Stimulated activated CD4-positive, alpha-beta T cell treated with anti-CD3 and anti-CD28 coated beads, Interleukin-1b, Interleukin-23, amount 100 ng/mL, for 24 hours (primary cell): ENCODE measurements at places on chromosomes 6 and 20.

DNA sequence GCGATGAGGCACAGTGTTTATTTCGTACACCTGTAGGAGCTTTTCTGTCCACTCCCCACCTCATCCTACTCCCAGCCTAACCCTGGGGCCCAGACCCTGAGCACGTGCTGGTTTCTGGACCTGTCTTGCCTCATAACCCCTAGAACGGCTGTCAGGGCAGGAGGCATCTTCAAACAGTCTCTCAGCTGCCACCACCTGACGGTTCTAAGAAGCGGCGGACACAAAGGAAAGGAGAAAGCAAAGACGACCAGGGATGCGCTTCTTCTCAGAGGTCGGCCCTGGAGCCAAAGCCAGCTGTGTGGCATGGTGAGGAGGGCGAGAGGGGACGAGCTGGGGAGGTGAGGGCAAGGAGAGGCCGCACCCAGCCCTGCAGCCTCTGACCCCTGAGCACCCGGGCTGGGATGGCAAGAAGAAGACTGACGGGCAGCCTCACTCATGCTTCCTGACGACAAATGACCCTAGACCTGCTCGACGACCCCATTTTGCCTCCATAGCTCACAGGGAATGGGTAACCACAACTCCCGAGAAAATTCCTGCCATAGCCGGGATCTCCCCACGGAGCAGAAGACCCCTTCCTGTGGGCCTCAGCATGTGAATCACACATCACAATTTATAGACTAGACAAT, 62.1 kb downstream of the WDR27 start:
- DNase-seq, result no peak

DNA sequence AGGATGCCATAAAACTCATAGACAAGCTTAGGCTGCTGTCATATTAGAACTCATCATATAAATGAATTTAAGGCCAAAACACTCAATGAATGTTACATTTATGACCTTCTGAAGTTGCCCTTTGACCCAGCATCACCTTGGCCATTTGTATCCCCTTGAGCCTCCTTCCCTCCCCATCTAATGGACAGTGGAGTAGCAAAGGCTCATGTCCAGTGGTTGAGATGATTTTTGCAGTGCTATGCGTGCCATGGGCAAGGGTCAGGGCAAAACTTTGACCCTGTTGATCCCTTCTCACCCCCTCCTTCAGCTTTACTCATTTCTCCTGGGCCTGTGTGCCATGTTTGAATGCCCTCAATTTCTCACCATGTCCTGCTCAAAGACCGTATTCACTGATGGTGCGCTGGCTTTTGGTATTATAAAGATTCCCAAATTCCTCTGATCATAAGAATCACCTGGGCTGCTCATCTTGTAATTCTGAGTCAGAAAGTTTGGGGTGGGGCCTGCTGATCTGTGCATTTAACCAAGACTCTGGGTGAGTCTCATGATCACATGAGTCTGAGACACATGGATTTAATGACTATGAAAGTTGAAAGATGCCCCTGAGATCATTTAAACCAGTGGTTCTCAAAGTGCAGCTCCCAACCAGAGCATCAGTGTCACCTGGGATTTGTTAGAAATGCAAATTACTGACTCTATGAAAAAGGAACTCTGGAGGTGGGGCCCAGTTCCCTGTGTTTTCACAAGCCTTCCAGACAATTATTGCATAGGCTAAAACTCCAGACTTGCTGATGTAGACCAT, 57.5 kb upstream of the IL20RA start:
- DNase-seq, result no peak

DNA sequence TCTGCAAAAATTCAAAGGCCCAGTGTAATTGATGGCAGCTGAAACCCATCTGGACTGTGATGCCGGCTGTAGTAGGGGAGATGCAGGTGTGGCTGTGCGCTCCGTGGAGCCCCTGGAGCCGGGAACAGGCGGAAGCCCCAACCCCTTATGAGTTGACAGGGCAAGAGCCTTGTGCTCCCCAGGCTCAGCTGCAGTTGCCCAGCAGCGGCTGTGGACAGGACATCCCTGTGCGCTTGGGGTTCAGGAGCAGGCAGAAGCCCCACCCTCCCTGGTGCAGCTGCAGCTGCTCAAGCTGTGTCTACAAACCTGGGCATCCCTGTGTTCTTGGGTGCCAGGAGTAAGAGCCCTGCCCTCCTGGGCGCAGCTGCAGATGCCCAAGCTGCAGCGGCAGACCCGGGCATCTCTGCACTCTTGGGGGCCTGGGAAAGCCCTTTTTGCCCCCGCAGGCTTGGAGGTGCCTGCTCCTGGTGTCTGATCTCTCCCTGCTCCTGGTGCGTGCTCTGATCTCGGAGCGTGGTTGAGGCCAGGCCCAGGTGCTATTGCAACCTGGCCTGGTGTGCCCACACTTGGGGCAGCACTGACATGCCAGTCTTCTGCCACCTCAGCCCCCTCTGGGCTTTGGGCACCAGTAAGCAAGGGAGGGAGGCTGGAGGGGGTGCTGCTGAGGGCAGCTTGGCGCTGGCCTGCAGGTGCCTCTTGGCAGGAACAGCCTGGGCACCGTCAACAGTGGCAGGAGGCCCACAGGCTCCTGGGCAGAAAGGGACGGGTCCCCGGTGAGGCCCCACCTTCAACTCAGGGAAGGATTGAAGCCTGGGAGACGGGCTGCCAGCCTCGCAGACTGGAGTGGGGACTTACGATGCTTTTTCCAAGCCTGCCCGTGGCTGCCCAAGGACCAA, 30.3 kb downstream of the OR2J2 start:
- no peak for DNase-seq

DNA sequence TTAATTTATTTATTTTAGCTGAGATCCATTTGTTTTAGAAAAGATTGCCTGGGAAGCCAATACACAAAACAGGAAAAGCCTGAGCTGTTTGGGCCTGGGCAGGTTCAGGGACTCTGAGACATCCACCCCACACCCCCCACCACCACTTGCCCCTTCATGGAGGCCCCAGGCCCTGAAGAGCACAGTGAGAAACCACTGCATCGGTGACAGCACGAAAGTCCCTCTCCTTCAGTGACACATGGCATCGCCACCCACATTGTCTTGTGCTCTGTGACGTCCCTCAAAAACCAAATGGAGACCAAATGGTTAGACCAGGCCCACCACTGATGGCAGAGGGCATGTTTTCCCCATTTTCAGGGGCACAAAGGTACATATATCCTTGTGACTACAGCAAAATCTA, 106.4 kb downstream of the SYNDIG1 start:
- DNase-seq, result no peak

- DNase-seq, result no peak
These were observed 312.6 kb upstream of the RSPO3 start for GRCh38 chr6:126805861-126806260.

DNA sequence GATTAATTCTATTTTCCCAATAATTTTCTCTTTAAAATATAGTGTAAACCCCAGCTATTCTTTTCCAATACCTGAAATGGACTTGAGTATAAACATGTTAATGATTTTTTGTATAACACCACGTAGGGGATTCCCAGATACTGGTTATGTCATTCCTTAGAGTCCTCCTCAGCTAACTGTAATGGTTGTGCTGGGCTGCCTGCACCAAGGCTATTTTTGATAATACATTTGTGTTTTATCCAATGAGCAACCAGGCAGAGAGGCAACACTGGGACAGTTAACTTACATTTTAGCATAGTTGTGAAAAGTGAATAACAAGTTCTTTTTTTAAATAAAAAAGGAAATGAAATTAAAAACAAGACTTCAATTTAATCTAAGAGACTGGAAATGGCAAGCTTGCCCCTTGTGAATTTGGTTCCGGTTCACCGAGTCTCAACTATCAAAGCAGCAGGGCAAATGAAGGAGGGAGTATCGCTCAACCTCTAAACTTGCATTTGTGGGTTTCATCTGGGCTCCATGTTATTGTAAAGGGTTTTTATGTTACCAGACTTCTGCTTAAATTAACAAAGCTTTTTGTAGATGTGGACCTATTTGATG, 18.8 kb upstream of the BACH2 start:
- no peak for DNase-seq

DNA sequence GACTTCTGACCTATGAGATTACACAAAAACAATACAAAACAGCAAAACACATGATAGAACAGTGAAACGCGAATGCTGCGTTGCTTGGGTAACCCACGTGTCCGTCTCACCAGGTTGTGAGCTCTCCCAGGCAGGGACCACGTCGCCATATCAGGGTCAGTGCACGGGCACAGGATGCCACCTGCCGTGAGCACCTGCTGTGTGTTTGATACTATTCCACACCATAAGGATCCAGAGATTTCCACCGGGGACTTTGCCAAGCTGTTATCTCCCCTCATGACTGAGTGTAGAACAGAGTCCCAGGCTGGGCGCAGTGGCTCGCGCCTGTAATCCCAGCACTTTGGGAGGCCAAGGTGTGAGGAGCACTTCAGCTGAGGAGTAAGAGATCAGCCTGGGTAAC, 288.0 kb downstream of the BMP7 start:
- no peak for DNase-seq

- DNase-seq, result no peak
These were observed 42.3 kb downstream of the STK4 start for GRCh38 chr20:45008521-45009049.

- no peak for DNase-seq
These were observed 23.6 kb upstream of the ZNF831 start for GRCh38 chr20:59139998-59140397.

DNA sequence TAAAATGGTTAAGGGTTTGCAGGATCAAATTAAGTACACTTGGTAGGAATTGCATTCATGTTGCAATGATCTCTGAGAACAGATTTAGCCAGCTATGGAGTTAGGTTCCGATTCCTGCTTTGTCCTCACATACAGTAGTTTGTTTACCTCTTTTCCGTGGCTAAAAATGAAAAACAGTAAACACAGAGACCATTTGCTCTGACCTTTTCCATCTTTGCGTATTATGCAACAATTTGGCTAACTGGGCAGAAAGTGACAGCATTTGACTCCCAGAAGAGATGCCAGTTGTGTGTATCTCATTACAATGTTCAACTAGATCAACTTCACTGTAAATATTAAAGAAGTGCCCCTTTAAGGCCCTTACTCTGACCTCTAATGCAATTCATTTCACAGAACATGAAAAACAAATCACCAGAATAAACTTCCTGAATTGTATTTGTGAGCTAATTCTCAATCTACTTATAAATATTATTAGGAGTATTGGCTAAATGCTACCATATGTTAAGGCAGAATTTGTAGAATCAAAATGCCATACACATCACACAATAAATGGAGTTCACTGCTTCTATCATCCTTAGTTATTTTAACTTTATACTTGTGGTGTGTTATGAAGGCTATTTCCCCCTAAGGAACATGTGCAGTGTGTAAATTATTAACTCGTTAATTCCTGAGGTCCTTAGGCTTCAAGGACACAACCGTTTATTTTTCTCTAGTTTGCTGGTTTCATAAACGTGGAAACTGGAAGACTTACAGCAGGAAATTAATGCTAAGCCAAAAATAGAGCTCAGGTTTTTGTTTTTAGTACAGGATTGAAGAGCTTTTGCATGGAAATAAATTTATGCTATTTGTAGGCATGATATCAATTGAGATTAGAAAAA, 380.7 kb upstream of the CITED2 start:
- no peak for DNase-seq
